Body of pancreas (tissue), 4 donors: ENCODE measurements at places on chromosomes 11 and 22. TPM values are rescaled to one million over a fixed set of nuclear protein-coding genes. Genes with fewer than 3 reads are reported as not detected.

DNA sequence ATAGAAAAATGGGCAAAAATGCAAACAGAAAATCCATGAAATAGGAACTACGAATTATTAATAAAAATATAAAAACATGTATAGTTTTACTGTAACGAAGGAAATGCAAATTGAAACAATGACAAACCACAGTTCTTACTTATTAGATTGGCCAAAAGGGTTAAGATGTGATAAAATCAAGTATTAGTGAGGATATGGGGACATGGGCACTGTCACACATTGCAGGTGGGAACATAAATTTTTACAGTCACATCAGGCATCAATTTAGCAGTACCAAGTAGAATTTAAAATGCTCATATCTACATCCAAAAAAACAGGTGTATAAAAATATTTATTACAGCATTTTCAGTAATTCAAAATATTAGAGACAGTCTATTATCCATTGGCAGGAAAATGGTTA, 353.2 kb upstream of the API5 start:
- no peak for DNase-seq
- H3K36me3 ChIP-seq = no peaks in the 10 kb centered on the region
- no peak overlapping the region for H3K27ac ChIP-seq
- no peaks in the 10 kb centered on the region for H3K27me3 ChIP-seq
- no peaks in the 10 kb centered on the region for H3K4me1 ChIP-seq

GRCh38 chr11:9565822-9566560, 7.5 kb upstream of the WEE1 start:
- peaks cover 46% of the 10 kb centered on the region for H3K4me1 ChIP-seq
- H3K27me3 ChIP-seq = no peaks in the 10 kb centered on the region
- no peaks in the 10 kb centered on the region for H3K36me3 ChIP-seq
- peak overlapping the region; percentile 81 for H3K27ac ChIP-seq
- no peak overlapping the region for H3K4me3 ChIP-seq

GRCh38 chr22:37552524-37553163, 7.6 kb upstream of the CDC42EP1 start:
- peak; percentile 43 for DNase-seq
- H3K27ac ChIP-seq = peak overlapping the region; percentile 62
- H3K36me3 ChIP-seq = no peaks in the 10 kb centered on the region

- no peaks in the 10 kb centered on the region for H3K27me3 ChIP-seq
- no peak overlapping the region for H3K4me3 ChIP-seq
- peaks cover 17% of the 10 kb centered on the region for H3K4me1 ChIP-seq
Observed at GRCh38 chr22:46287873-46288751, 8.6 kb upstream of the GTSE1 start.

GRCh38 chr11:68843052-68843561, 1.4 kb upstream of the CPT1A start:
- peaks cover 48% of the 10 kb centered on the region for H3K4me1 ChIP-seq
- DNase-seq = peak; percentile 23
- no peak overlapping the region for H3K4me3 ChIP-seq
- H3K27ac ChIP-seq = peak overlapping the region; percentile 68
- no peaks in the 10 kb centered on the region for H3K36me3 ChIP-seq

DNA sequence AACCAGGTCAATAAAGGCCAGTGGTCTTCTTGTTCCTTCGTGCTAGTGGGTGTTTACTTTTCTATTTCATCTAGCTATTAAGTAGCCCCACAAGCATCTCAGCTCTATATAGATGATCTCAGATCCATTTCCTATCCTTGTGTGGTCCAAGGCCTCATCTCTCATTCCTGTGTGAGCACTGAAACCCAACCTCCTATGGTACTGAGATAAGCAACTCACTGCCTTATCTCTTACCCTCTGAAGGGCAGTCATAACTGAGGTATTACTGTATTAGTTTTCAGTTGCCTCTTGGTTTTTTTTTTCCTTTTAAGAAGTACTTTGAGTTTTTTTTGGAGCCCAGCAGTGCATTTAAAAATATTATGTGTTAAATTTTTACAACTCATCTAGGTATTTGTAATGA, 28.3 kb downstream of the ACER3 start:
- H3K4me3 ChIP-seq = no peak overlapping the region
- H3K27me3 ChIP-seq = no peaks in the 10 kb centered on the region
- peaks cover 3% of the 10 kb centered on the region for H3K4me1 ChIP-seq

OR52B6 gene
- total RNA-seq = not detected
